Activated naive CD8-positive, alpha-beta T cell treated with anti-CD3 and anti-CD28 coated beads, Interleukin-2, amount 50 U/mL, for 16 hours (primary cell): ENCODE measurements at places on chromosomes 12 and 14.

- DNase-seq = no peak
Observed at GRCh38 chr12:106140223-106140986, 1.7 kb upstream of the NUAK1 start.

DNA sequence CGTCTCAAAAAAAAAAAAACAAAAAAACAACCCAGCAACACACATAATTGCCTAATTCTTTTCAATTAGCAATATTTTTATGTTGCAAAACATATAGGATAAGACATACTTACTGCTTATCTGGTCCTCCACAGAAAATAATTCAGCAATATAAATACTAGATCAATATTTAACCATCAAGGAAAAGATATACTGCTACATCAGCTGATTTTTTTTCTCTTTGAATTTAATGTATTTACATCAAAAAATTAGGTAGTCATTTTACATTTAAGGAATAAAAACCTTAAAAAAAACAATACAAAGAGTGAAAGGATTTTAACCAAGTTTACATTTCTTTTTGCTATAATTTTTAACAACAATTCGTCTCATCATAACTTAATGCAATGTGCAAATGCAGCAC is 28.1 kb downstream of the SPTSSA start:
- no peak for DNase-seq

DNA sequence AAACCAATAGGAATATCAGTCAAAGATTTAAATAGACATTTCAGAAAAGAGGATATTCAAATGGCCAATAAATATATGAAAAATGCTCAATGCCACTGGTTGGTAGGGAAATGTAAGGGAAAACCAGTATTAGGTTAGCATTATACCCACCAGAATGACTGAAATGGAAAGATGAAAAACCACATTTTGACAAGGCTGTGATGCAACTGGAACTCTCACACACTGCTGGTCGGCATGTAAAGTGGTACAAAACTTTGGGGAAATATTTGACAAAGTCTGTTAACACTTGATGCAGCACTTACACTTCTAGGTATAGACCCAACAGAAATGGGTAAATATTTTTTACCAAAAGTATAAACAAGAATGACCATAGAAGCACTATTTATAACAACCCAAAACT is 163.2 kb upstream of the C14orf180 start:
- no peak for DNase-seq

- no peak for DNase-seq
Observed at GRCh38 chr12:86721713-86722397, 465.7 kb upstream of the MGAT4C start.

GRCh38 chr12:25566202-25566949 is 13.3 kb upstream of the LMNTD1 start:
- no peak for DNase-seq

DNA sequence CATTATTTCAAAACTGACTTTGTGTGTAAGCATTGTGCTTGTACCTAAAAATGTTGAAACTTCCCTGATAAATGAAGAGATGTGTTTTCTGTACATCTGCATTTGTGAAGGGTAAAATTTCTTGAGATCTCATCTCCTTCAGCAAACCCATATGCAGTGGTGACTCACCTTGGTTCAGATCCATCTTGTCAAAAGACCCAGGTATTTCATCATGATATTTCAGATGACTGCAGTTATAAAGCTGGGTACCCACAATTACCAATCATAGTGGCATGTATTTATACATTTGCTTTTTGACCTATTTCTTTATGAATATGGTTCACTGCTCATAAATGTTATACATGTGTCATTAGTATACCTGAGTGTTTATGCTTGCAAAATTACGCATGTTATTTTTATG is 1213.6 kb downstream of the GALC start:
- no peak for DNase-seq

DNA sequence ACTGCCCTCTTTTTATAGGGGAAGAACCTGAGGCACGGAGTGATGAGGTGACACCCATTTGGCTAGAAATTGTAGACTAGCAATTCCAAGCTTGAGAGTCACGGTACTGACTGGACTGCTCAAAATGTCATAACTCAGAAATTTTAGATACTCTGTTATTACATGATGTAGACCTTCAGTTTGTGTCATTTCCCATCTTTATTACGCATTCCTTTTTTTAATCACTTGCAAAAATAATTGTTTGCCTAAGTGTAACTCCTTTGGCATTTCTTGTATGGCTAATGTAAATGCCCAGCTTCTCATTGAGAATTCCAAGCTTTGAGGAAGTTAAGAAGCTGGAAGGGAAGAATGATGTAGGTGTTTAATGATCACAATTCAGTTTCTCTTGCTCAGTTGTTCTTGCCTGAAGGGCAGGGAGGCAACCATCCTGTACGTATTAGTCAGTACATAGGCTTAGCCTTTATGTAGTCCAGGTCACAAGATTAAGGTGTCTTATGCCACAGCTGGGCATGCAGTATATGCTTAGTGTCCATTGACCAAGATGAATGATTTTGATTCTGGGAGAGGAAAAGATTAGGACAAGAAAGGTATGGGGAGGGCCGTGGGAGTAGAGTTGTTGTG is 68.2 kb upstream of the EVL start:
- no peak for DNase-seq

- no peak for DNase-seq
Observed at GRCh38 chr12:26646571-26646970, 186.4 kb downstream of the ITPR2 start.

DNA sequence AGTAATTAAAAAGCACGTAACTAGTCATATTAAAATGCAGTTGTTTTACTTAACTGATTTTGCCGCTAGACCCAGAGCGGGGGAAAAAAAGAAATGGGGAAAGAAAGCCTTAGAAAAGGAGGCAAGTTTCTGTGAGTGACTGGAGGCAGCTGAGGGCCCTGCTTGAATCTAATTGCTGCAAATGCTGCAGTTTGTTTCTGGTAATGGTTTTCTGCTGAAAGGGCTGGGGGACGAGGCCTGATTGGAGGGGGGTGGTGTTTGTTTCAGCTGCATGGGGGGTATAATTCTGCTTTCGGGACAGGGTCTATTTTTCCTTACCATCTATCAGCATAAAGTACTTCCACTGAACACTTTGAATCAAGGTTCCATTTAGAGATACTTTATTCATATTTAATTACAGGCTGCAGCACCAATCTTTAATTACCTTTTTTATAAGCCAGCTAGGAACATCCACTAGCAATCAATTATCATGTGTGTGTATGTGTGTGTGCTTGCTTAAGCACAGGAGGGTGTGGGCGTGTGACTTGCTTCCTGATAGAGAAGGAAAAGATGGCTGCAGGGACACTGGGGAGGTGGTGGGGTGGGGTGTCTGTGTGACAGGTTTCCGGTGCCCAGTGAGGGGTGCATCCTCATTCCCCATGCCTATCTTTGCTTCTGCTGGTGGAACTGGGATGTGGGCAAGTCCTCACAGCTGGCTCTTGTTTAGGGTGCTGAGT is 83.4 kb downstream of the ADCK1 start:
- DNase-seq = no peak

- no peak for DNase-seq
Observed at GRCh38 chr12:31900271-31900670, 58.9 kb upstream of the RESF1 start.

- DNase-seq = no peak
Observed at GRCh38 chr14:26404927-26405326, 192.9 kb downstream of the NOVA1 start.

DNA sequence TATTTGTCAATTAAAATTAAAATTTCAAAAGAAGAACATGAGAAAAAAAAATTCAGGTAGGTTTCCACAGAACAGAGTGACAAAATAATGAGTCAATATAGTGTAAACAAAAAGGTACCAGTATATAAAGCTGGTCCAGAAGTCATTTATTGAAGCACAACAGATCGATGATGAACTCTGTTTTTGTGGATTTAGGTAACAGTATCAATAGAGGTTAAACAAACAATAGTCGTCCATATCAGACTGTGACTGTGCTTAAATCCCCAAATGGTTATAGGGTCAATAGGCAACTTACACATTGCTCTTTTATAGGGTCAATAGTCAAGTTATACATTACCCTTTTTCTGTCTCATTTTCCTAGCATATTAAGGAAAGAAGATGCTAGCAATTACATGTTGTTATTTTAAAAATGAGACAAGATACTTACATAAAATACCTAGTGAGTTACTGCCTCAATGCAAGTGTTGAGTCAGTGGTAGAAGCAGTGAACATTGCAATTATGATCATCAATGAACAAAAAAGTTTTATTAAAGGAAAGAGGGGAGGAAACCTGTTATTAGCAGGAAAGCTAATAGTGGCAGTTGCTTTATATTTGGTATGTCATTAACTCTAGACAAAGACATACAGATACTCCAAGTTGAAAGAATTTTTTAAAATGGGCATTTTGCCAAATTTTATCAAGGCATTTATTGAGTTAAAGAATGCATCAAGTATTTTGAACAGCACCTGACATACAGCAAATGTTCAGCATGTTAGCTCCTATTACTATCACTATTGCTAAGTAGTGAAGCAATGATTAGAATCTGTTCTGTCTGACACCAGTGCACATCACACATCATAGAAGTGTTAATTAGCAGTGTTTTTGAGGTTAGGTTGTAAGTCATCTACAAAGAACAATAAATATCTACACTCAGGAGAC is 102.9 kb downstream of the CCER1 start:
- no peak for DNase-seq

- no peak for DNase-seq
Observed at GRCh38 chr12:109701064-109701463, 12.6 kb upstream of the FAM222A start.

GRCh38 chr12:123358035-123358434 is 6.6 kb downstream of the SBNO1 start:
- DNase-seq = no peak

DNA sequence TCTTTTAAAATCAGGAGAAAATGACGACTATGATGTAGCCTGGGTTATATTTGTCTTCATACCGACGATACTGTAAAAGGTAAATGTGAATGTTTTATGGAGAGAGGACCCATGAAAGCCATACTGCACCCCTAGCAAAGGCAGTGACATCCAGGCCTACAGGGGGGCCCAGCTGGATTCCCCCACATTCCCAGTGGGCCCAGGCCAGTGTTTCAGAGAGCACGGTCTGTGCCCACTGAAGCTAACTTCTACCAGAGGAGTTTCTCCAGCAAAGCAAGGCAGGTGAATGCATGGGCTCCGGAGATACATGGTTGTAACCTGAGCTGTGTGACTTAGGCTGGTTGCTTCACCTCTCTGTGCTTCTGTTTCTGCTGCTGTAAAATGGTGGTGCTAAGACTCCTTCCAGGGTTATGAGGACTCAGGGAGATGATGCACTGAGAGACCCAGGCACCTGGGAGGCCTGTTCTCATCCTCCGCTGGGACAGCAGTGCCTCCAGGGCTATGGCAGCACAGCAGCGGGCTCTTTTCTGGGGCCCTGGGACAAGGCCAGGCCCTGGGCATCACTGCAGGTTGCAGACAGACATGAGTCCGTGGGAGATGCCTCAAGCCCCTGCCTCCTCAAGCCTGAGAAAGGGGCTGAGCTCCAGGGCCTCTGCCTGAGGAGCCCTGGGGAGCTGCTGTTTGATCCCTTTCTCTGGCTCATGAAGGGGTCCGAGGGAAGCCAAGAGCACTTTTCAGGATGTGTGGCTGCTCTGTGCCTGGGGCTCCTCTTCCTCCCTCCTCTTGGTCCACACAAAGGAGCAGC is 73.7 kb downstream of the SERPINA3 start:
- no peak for DNase-seq

- DNase-seq = peak; percentile 67
Observed at GRCh38 chr14:105491366-105491973, 424 bp downstream of the TEDC1 start.

DNA sequence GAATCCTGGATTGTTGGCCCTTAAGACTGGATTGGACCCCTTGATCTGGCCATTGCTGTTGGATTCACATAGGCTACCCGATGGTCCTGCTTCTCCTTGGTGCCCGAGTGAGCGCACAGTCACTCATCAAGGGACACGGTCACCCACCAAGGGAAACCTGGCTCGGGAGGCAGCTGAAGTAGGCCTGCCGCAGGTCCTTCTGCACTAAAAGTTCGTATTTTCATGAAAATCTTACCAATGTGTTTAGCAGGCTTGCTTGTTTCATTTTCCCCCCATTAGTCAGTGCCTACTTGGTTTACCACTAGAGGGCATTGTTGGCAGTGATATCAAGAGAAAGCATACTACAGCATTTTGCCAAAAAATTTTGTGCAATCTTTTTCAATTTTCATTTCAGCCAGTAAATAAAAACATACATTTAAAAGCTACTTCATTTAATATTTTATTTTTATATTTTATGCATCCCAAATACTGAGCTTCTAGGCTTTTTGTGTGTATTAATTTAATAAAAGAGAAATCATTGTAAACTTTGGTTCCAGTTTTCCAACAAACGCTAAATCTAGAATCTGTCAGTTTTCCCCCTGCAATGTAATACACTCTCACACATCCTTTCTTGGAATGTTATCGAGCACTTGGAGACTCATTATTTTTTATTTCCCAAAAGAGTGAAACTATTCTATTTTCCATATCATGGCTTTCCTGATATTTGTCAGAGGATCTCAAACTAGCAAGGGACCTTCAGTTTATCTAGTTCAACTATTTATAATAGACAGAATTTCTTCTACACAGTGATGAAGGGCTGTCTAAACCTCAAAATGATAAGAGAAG is 116.7 kb downstream of the LMNTD1 start:
- DNase-seq = peak; percentile 4

- no peak for DNase-seq
Observed at GRCh38 chr14:100835548-100836310, 9.8 kb downstream of the MEG3 start.
